ENCODE measurements at places on chromosomes 6 and 20.

GRCh38 chr20:33401921-33402369 is 626 bp upstream of the CDK5RAP1 start:
- peak; percentile 61 for DNase-seq

DNA sequence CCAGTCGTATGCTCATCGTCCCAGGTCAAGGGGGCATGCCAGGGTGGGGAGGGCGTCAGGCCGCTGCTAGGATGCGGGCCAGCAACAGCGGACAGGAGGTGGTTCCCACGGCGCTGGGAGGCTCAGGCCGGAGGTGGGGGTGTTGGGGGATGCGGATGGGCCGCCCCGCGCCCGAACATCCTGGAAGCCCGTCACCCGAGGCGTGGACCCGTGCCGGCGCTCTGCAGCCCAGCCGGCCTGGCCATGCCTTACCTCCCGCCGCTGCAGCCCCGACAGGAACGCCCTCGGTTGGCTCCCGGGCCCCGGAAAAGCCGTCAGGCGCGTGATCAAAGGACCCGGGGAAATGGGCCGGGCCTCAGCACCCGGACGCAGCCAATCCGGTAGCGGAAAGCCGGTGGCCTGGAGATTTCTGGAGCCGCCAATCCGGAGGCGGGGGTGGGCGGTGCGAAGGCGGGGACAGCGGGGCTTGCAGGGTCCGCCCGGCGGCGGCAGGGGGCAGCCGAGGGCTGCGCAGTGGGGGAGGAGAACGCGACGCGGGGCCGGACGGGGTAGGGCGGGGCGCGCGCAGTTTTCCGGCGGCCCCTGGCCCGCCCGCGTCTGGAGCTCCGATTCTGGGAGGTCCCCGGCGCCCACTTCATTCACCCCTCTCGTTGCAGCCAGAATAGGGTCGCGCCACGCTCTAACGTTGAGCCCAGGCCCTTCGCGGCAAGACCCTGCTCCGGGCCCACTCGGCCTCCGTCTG is at the start of gene SMIM29:
Gene SMIM29 (minus strand): TSS at position 280 of the 742 bp plus-strand sequence. CDS start 1,215 bp downstream, outside the sequence.
- DNase-seq = peak; percentile 98

DNA sequence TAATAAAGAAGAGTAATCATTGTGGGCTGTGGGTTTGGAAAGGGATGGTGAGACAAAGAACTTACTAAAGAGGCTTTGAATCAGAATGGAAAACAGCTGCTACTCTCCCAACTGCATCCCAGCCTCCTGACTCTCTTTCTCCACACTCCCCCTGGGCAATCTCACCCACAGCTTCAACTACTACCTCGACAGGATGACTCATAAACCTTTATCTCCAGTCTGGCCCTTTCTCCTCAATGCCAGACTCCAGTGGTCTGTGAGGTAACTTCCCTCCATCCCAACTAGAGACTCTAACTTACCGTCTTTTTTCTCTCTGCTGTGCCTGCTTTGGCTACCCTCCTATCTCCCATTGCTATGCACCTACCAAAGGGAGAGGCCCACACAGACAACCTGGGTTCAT is 135.3 kb upstream of the RREB1 start:
- peak; percentile 53 for DNase-seq

DNA sequence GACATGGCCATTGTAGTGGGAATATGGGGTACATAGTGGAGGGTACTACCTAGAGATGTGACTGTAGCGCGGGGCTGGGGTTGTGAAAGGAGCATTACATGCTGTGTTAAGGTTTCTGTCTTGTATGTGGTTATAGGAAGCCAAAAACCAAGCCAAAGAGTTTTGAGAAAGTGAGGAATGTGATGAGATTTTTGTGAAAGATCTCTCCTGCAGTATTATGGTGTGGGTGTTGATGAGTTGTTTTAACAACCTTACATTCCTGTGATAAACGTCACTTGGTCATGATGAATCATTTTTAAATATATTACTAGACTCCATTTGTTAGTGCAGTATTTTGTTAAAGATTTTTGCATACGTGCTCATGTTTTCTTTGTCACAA is 48.9 kb downstream of the ZFAND3 start:
- no peak for DNase-seq

- no peak for DNase-seq
Measured at GRCh38 chr6:2820415-2820814, 21.2 kb downstream of the SERPINB1 start.

DNA sequence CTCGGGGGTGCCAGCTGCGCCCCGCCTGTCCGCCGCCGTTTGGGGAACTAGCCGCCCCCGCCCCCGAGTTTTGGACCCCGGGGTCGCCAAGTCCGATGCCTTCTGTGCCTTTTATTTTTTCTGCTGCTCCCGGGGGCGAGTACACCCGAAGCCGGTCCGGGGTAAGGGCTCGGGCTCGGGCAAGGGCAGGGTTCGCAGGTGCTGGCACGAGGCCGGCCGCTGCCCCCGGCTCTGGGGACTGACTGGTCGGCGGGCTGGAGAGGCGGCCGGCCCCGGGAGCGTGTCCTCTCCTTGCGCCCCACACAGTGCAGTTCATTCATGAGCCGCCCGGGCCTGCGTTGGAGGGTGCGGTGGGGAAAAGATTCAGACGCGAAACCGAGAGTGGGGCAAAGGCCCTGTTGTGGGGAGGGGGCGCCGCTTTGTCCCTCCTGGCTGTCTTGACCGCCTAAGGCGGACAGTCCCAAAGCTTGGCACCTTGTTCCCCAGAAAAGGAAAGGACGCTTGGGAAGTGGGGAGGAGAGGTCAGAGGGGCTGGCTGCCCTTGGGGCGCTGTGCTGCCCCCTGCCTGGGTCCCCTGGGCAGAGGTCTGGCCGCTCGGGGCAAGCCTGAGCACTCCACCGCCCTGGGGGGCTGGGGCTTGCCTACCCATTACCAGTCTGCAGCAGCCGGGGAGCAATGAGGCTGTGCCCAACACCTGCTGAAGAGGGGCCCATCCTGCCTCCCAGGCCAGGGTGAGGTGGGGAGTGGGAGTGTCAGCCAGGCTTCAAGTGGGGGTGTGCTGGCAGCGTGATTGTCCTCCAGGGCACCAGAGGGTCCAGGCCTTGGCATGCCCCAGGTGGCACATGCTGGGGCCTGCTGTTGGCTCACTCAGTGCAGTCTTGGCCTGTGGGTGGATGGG is 915 bp downstream of the TMEM63B start:
- DNase-seq = peak; percentile 71
